Aorta (tissue), 5 donors: ENCODE measurements at places on chromosomes 13 and 19. TPM values are rescaled to one million over a fixed set of nuclear protein-coding genes. Genes with fewer than 3 reads are reported as not detected.

GRCh38 chr13:41611385-41611784 is 154.0 kb downstream of the RGCC start:
- H3K4me1 ChIP-seq = no peaks in the 10 kb centered on the region
- no peak for DNase-seq
- H3K27ac ChIP-seq = no peak overlapping the region

DNA sequence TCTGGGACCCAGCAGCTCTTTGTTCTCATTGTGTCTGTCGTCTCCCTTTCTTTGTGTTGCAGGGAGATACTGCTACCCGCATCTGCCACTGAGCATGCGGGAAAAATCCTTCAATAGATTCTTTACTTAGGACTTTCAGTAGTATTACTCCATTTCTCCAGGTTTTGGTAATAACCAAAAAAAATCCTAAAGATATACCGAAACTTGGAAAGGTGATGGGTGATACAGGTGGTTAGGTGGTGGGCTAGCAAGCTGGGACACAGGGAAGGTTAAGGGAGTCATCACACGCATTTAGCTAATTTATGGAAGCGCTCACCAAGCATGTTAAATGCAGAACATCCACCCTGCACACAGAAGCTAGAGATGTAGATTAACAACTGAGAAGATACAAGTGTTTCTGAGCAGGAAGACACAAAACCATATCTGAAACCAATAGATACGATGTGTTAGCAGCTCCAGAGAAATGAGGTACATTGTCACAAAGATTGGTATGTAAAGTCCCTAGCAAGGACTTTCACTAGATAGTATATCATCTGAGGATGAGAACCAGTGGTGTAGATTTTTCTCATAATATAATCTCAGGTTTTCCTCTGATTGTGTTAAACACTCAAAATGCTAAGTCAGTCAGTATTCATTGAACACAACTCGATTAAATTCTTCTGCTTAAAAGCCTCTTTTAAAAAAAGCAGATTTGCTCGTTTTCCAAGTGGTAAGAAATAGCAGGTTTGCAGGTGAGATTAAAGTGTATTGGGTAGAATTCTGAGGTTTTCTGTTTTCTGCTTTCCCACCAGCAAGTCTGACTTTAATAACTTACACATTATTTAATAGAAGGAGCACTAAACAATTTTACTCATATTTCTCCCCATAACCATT is 1.2 kb upstream of the SLAIN1 start:
- H3K27me3 ChIP-seq = no peaks in the 10 kb centered on the region
- DNase-seq = no peak
- no peaks in the 10 kb centered on the region for H3K36me3 ChIP-seq
- peak overlapping the region; percentile 67 for H3K4me3 ChIP-seq
- H3K27ac ChIP-seq = no peak overlapping the region

GRCh38 chr19:46367426-46367825 is 20.5 kb downstream of the PPP5C start:
- H3K36me3 ChIP-seq = no peaks in the 10 kb centered on the region
- no peaks in the 10 kb centered on the region for H3K27me3 ChIP-seq
- DNase-seq = no peak
- H3K4me3 ChIP-seq = no peak overlapping the region
- no peak overlapping the region for H3K27ac ChIP-seq
- no peaks in the 10 kb centered on the region for H3K4me1 ChIP-seq

- no peak overlapping the region for H3K27ac ChIP-seq
- peak overlapping the region; percentile 92 for H3K4me3 ChIP-seq
- H3K4me1 ChIP-seq = no peaks in the 10 kb centered on the region
- no peaks in the 10 kb centered on the region for H3K27me3 ChIP-seq
- H3K36me3 ChIP-seq = no peaks in the 10 kb centered on the region
Measured at GRCh38 chr19:21604951-21605476, 99.6 kb downstream of the ZNF429 start.

- H3K4me3 ChIP-seq = peak overlapping the region; percentile 52
- H3K27ac ChIP-seq = peak overlapping the region; percentile 69
- no peaks in the 10 kb centered on the region for H3K36me3 ChIP-seq
- H3K27me3 ChIP-seq = no peaks in the 10 kb centered on the region
Measured at GRCh38 chr19:14073925-14074838, 1.6 kb downstream of the MISP3 start.

DNA sequence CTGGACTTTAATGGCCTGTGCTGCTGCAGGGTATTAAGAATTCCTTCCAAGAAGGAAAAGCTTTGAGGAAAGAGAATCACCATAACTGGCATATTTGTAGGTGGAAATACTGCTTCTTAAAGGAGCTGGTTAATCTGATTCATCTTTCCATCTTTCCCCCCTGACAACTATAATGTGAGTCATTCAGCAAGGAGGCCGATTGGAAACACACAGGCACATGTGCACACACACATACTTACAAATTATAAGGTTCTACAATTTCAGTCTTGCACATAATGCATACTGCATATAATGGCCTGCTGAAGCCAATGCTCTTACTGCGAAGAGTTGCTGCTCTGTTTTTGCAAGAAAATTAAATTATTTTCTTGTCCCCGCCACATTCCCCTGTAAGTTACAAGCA is 78.8 kb upstream of the TPP2 start:
- no peak overlapping the region for H3K27ac ChIP-seq
- H3K4me3 ChIP-seq = no peak overlapping the region

DNA sequence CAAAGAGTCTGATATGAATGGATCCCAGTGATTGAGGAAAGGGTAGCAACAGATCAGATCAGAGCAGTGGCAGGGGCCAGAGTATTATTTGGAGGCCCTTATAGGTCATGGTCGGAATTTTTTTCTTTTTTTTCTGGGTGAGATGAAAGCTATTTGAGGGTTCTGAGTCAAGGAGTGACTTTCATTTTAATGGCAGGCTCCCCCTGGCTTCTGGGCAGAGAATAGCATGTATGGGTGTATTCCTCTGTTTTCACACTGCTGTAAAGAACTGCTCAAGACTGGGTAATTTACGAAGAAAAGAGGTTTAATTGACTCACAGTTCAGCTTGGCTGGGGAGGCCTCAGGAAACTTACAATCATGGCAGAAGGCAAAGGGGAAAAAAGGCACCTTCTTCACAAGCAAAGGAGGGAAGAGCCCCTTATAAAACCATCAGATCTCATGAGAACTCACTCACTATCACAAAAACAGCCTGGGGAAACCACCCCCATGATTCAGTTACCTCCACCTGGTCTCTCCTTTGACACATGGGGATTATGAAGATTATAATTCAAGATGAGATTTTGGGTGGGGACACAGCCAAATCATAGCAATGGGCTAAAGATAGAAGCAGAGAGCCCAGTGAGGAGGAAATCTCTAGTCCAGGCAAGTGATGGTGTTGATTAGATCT is 3.0 kb upstream of the SLC6A16 start:
- H3K36me3 ChIP-seq = no peaks in the 10 kb centered on the region
- H3K4me1 ChIP-seq = no peaks in the 10 kb centered on the region
- H3K27ac ChIP-seq = no peak overlapping the region
- H3K4me3 ChIP-seq = no peak overlapping the region

DNA sequence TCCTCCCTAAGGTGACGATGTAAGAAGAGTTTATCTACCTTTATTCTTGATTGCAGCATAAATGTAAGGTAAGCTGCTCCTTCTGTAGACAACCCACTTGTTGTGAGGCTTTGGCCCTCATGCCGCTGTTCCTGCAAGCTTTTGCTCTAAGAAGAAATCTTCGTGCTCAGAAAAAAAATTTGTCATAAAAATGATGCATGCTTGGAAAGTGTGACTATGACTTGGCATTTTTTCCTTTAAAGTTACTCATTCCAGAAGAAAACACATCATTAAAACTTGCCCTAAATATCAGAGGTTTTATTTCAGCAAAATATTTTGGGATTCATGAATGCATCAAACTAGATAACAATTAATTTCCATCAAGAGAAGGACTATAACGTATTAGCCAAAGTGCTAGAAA is 39.8 kb downstream of the KCTD12 start:
- DNase-seq = no peak
- no peak overlapping the region for H3K4me3 ChIP-seq
- no peaks in the 10 kb centered on the region for H3K36me3 ChIP-seq
- no peaks in the 10 kb centered on the region for H3K4me1 ChIP-seq
- no peak overlapping the region for H3K27ac ChIP-seq
- no peaks in the 10 kb centered on the region for H3K27me3 ChIP-seq

- no peaks in the 10 kb centered on the region for H3K36me3 ChIP-seq
- H3K4me1 ChIP-seq = no peaks in the 10 kb centered on the region
- no peak overlapping the region for H3K27ac ChIP-seq
- H3K27me3 ChIP-seq = no peaks in the 10 kb centered on the region
- H3K4me3 ChIP-seq = no peak overlapping the region
- DNase-seq = no peak
Measured at GRCh38 chr13:53568491-53568890, 539.9 kb downstream of the OLFM4 start.

DNA sequence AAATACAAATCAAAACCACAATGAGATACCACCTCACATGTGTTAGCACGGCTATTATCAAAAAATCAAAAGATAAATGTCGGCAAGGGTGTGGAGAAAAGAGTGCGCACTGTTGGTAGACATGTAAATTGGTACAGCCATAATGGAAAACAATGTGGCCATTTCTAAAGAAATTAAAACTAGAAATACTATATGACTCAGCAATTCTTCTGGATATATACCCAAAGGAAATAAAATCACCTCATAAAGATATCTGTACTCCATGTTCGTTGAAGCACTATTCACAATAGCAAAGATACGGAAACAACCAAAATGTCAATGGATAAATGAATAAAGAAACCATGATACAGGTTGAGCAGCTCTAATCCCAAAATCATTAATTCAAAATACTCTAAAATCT is 30.8 kb downstream of the VWA8 start:
- no peaks in the 10 kb centered on the region for H3K27me3 ChIP-seq
- no peaks in the 10 kb centered on the region for H3K36me3 ChIP-seq
- DNase-seq = no peak

GRCh38 chr19:46384396-46384795 is 29.0 kb downstream of the CCDC8 start:
- H3K27ac ChIP-seq = no peak overlapping the region
- no peaks in the 10 kb centered on the region for H3K4me1 ChIP-seq
- DNase-seq = no peak
- no peaks in the 10 kb centered on the region for H3K27me3 ChIP-seq
- no peaks in the 10 kb centered on the region for H3K36me3 ChIP-seq

- H3K27me3 ChIP-seq = no peaks in the 10 kb centered on the region
- no peak overlapping the region for H3K27ac ChIP-seq
- peak; percentile 47 for DNase-seq
- H3K4me3 ChIP-seq = peak overlapping the region; percentile 82
- no peaks in the 10 kb centered on the region for H3K36me3 ChIP-seq
Measured at GRCh38 chr19:53466726-53467484, 628 bp upstream of the ZNF813 start.

GRCh38 chr13:111658145-111659100 is 338.0 kb downstream of the TEX29 start:
- no peak overlapping the region for H3K27ac ChIP-seq
- H3K36me3 ChIP-seq = no peaks in the 10 kb centered on the region
- DNase-seq = no peak
- H3K4me1 ChIP-seq = no peaks in the 10 kb centered on the region
- H3K27me3 ChIP-seq = no peaks in the 10 kb centered on the region

- no peak for DNase-seq
- H3K4me3 ChIP-seq = no peak overlapping the region
- no peaks in the 10 kb centered on the region for H3K4me1 ChIP-seq
- no peak overlapping the region for H3K27ac ChIP-seq
- H3K27me3 ChIP-seq = no peaks in the 10 kb centered on the region
- H3K36me3 ChIP-seq = no peaks in the 10 kb centered on the region
Measured at GRCh38 chr19:36060430-36060829, 5.7 kb downstream of the WDR62 start.

DNA sequence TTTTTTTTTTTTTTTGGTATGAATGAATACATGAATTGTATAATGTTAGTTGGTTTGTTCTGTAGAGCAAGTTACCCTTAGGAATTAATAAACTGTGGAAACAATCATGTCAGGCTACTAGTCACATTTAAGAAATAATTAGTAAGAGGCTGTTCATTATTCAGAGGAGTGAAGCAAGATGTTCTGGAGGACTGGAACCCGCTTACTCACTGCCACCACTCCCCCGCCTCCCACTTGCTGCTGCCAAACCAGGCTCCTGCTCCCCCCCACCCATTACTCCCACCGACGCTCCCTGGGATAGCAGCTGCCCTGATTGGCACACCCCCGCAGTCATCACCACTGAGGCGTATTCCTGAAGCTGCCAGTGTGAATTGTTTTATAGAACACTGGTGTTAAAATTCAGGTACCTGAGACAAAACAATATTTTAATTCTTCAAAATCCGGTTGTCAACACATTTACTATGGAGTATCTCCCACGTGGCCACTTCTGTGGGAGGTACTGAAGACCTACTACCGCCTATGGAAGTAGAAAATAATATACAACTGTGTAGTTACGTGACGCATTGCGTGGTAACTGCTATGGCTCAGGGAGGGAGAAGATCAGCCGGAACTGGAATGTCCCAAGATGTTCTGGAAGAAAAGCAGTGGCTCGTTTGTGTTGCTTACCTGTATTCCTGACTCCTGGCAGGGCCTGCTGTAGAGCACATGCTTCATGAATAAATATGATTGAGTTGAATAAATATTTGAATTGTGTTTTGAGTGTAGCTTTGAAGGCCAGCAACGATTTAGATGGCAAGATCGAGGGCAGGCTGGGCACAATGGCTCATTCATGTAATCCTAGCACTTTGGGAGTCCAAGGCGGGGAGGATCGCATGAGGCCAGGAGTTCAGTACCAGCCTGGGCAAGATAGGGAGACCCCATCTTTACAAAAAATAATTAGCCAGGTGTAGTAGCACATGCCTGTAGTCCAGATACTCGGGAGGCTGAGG is 1.7 kb downstream of the DPY19L3 start:
- H3K4me3 ChIP-seq = peak overlapping the region; percentile 94
- H3K36me3 ChIP-seq = no peaks in the 10 kb centered on the region
- H3K27me3 ChIP-seq = no peaks in the 10 kb centered on the region
- no peak overlapping the region for H3K27ac ChIP-seq
- DNase-seq = no peak
- no peaks in the 10 kb centered on the region for H3K4me1 ChIP-seq

DNA sequence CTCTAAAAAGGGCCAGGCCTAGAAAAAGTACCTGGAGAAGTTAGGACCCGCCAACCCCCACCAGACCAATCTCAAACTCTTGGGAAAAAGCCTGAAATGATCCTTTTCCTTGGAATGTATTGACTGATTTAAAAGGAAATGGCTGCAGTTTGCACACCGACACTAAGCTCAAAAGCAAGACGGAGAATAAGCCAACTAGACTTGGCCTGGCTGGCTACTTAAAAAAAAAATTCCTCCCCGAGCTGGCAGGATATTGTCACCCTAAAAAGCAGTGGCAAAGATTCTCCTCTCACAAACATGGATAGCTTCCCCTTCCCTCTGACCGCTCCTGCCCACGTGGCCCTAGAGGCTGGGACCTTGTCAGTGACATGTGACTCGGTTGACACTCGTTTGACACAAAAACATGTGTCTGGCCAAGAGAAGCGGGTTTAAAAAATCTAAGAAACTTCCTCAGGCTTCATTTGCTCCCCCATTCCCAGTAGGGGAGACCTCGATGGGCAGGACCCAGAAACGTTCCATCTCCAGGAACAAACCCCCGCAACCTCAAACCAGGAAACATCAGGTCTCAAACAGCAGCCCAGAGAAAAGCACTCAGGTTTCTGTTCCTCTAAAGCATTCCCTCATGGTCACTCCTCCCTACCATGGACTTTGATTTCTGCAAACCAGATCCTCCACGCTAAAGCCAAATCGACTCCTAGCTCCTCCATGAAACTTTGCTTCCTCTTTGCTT is 1.3 kb downstream of the RFX1 start:
- H3K27me3 ChIP-seq = no peaks in the 10 kb centered on the region
- H3K4me1 ChIP-seq = no peaks in the 10 kb centered on the region
- H3K36me3 ChIP-seq = no peaks in the 10 kb centered on the region
- H3K27ac ChIP-seq = peak overlapping the region; percentile 85
- peak; percentile 88 for DNase-seq
- no peak overlapping the region for H3K4me3 ChIP-seq

Gene PEG3
- total RNA-seq = 10.3 TPM

Gene ZNF177
- 3.6 TPM for total RNA-seq
